GM23248 (cell line): ENCODE measurements at places on chromosomes 7 and 10. TPM values are rescaled to one million over a fixed set of nuclear protein-coding genes. Genes with fewer than 3 reads are reported as not detected.

The CRPPA gene
- total RNA-seq, result 1.8 and 3.8 TPM in 2 replicates

The ZNF25 gene
- 11.8 and 13.8 TPM in 2 replicates for total RNA-seq

DNA sequence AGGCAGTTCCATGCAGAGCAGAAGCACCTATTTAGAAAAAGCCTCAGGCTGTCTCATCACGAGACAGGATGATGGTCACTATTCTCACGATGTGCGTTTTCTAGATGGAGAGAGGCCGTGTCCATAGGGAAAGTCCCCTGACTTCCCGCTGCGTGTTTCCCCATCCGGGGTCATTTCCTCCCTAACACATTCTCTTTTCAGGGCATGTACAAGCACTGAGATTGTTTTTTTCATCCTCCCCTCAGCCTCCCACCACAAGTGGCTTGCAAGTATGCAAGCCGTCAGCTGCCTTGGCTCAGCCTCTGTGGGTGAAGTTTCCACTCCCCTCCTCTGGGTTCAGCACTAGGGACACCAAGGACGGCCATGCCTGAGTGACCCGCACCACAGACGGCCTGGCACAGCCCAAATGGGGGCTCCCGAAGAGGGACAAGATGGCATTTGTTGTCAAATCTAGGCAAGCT is 2.7 kb upstream of the CALML5 start:
- no peak for DNase-seq

The TEX36 gene
- total RNA-seq, result 0.76 TPM in 1 of 2 replicates, not detected in the other

- peak; percentile 72 for DNase-seq
These were observed 124.0 kb downstream of the TMEM130 start for GRCh38 chr7:98745722-98746318.

The ATP6V1F gene
- 96.5 and 124 TPM in 2 replicates for total RNA-seq

DNA sequence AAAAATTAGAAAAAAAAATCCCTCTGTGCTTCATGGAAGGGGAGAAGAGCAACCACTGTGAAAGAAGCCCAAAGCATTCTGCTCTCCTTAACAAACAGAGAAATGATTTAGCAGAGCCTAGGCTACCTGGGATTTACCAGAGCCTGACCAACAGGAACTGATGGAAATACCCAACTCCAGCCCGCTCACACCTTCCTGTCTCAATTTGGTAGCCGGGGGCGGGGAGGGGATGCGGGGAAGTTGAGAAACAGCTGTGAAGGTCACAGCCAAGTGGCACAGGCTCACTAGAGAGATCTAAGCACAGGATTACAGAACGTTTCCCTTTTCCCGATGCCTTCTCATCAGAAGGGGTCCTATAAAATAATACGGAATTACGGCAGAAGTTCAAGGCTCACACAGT is 17.6 kb downstream of the RSU1 start:
- DNase-seq, result no peak

DNA sequence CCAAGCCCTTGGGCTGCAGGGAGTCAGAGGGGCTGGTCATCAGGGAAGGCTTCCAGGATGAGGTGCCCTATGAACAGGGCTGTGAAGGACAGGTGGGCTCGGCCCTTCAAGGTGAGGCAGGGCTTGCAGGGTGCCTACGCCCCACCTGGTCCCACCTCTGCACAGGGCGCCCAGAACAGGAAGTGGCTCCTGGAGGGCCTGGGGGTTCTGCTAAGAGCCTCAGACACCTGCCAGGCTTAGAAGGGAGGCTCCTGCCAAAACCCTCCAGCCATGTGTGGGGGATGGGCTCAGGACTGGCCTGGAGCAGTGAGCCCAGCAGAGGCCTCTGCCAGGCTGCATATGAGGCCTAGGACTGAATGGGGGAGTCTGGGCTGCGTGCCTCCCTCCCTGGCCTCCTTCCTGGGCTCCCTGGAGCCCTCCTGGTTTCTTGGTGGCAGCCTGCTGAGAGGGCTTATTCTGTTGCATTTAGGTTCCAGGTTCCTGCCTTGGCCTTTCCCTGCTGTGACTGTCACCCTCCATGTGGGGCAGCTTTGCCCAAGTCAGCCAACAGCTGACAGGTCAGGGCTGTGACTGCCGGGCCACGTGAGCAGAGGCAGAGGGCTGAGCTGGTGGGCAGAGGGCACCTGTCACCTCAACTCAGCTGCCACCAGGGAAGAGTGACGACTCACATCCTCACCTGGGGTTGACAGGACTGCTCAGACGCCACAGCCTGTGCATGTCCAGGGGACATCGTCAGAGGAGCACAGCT is 45.2 kb upstream of the MSMB start:
- DNase-seq, result no peak
